ENCODE measurements at places on chromosomes 7 and 10. TPM values are rescaled to one million over a fixed set of nuclear protein-coding genes. Genes with fewer than 3 reads are reported as not detected.

DNA sequence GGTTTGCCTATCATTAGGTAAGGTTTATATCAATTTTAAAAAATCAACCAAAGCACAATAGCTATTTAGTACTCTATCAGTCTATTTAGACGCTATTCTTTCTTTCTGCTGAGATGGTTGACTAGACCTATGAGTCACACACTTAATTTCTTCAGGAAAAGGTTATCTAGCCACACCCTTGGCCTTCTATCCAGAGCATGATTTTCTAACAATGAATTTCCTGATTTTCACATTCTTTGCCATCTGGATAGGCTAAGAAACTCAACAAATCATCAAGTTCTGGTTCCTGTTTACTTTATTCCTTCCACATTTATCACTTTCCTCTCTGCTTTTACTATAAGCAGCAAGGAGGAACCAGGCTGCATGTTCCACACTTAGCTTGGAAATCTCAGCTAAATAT lies 8.1 kb downstream of the PRPS1L1 start:
- no peak for DNase-seq

- DNase-seq, result peak; percentile 53
These were observed at the start of gene MARVELD1 for GRCh38 chr10:97713339-97713825. Gene MARVELD1, plus strand, starts transcription at chr10:97713730. Its CDS starts 147 bp downstream, at chr10:97713877.

GRCh38 chr10:102998399-102998907 lies 80.4 kb downstream of the CNNM2 start:
- no peak for DNase-seq

GRCh38 chr7:31408140-31408729 lies 67.7 kb upstream of the NEUROD6 start:
- DNase-seq, result no peak

DNA sequence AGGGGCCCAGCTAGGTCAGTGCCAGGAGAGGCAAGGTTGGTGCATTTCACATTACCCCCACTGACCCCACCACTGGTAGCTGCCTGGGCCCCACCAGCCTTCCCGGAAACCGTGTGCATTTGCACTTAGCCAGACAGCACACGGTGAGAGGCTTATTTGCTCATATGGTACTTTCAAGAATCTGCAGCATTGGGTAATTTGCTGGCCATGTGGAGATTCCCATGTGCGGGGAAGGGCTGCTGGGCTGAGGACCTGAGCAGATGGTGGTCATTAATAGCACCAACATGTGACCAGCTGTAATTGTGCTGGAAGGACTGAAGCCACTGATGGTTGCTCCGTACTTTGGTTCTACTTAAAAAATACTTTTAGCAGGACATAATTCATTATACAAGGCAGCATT lies 323.8 kb downstream of the DPP6 start:
- DNase-seq, result no peak

DNA sequence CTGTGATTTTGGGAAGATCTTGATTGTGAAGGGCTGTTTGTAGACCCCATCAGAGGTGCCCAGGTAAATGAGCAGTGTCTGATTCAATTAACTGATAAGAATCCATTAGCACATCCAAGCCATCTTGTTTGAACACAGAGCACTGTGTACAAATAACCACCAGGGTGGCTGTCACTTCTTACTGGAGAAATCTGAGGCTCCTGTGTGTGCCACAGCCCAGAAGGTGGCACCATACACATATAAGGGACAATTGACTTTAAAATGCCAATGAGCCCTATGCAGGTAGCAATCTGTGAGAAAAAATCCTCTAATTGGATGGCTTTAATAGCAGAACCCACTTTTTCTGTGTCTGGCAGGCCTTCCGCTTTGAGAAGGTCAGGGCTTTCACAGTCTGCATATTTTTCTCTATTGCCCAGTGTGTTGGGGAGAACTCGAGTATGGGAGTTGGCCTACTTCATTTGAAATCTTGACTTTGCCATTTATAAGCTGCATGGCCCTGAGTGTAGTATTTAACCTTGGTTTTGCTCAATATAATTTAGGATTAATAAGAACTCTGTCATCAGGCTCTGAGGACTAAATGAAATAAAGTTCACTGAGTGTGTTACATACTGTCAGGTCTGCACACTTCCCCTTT lies 517.4 kb downstream of the CCSER2 start:
- DNase-seq, result no peak

C10orf62 gene
- total RNA-seq, result 0.55 TPM

STRIP2 gene
- 14.3 TPM for total RNA-seq

PIP gene
- total RNA-seq, result not detected

GARIN1A gene
- 1.6 TPM for total RNA-seq

ODAD2 gene
- total RNA-seq, result not detected

CALHM1 gene
- total RNA-seq, result not detected
